ENCODE measurements at places on chromosomes 11 and 22.
A peak's percentile ranks its signal among the peaks of the same experiment; 100 is the strongest.

- no peak for DNase-seq
Measured at GRCh38 chr11:3160252-3161031, 4.7 kb downstream of the OSBPL5 start.

GRCh38 chr22:43377896-43378704, 33.7 kb upstream of the MPPED1 start:
- peak; percentile 14 for DNase-seq

GRCh38 chr11:10584071-10584501, 15.6 kb upstream of the LYVE1 start:
- DNase-seq = peak; percentile 13

DNA sequence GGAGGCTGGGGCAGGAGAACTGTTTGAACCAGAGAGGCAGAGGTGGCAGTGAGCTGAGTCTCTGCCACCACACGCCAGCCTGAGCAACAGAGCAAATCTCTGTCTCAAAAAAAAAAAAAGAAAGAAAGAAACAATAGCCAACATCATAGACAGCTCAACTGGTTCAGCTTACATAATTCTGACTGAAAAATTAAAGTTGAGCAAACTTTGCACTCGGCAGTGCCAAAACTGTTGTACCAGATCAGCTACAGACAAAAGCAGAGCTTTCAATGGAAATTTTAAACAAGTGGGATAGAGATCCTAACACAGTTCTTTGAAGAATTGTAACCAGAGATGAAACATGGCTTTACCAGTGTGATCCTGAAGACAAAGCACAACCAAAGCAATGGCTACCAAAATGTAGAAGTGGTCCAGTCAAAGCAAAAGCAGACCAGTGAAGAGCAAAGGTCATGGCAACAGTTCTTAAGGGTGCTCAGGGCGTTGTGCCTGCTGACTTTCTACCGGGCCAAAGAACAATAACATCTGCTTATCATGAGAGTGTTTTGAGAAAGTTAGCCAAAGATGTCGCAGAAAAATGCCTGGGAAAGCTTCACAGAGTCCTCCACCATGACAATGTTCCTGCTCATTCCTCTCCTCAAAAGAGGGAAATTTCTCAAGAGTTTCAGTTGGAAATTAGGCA, 59.3 kb downstream of the TTC28 start:
- DNase-seq = no peak

GRCh38 chr11:204587-205109, 2.6 kb downstream of the BET1L start:
- DNase-seq = no peak

DNA sequence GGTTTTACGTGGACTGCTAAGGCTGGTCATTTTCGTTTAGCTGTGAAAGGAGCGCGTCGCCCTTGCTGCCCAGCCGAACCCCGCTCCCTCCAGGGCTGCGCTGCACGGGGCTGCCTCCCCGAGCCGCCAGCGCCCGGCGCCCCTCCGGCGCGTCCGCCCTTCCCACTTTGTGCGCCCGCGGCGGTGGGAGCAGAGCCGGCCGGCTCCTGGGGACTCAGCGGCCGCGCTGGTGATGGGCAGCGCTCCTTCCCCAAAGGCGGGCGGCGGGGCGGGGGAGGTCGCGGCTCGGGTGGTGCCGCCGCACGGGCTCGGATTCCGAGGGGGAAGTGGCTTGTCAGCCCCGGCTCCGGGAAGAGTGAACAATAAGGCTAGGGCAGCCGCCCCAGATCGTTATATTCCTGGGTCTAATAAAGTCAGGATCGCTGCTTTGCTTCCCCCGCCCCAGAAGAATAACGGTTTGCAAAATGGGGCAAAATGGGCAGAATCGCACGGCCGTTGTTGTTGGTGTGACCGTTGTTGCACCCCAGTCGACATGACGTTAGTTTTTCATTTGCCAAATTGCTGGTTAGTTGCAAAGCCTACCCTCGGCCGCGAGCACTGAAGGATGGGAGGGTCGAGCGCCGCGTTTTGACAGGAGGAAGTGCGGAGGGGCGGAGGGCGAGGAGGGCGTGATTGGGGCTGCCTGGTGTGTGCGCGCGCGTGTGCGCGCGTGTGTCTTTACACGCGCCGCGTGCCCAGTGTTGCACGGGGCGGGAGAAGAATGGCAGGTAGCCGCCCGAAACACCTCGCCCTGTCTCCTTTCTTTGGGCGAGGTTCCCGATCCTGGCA, 745 bp downstream of the NCAM1 start:
- peak; percentile 5 for DNase-seq

All from Kasumi-1 (cell line).